ENCODE measurements at places on chromosomes 7 and 10.

- DNase-seq: peak; percentile 18
These were observed 37.7 kb downstream of the CFAP58 start for GRCh38 chr10:104391150-104391968.

DNA sequence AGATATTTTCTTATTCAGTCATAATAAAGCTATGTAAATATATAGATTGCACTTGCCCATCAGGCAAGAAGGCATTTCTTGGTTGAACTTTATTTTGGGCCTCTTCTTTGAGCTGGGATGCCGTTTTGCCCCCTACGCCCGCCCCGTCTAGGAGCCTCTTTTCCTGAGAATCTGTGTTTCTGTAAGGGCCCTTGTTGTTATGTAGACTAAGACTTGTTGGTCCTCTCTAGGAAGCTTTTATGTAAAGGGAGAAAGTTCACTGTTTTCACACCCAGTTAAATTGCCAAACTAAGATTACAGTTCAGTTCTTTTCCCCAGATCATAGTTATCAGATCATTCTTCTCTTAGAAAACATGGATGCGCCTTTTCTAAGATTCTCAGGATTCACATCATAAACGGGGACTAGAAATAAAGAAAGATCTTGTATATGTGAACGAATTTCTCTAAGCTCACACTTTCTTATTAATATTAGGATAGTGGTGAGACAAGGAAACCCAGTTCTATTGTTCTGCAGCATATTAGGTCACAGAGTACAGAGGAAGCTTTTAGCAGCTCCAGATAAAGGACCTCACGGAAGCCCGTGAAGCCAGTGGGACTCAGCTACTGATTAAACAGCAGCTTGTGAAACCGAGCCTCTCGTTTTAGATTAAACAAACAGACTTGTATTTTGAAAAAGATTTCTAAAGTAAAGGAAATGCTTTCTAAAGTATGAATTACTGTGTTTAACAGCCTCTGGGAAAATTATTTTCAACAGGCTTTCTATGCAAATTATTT lies 3.8 kb downstream of the LMTK2 start:
- no peak for DNase-seq

DNA sequence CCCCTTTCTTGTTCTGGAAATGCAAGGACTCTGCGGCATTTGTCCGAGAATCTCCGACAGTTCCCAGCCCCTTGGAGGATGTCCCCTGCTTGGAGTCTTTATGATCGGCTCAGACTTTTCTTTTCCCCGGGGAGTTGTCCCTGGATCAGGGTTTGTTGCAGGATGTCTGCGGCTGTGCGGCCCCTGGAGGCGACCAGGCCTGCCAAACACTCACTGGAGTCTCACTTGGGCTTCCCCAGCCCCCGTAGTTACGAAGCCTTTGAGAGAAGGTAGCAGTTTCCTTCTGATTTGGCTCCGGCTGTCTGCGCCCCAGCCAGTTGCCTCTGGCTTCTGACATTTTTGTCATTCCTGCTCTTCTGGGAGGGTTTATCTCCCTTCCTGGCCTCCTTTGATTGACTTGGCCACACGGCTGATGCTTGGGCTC lies 16.1 kb downstream of the COL26A1 start:
- DNase-seq: no peak

DNA sequence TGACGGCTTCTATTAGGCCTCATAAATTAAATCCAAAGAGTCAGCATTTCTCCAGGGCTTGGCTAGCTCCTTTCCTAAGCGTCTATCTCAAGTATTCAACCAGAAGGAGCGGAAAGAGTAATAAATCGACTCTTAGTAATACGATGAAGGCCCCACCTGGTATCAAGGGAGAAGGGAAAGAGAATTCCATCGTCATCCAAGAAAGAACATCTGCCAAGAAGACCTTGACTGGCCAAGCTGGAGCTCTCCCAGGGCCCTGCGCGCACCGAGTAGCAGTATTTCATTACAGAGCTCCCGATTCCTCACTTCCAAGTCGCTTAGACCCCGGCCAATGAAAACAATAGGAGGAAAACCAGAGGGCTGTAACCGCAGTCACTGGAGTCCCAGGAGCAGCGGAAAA lies 178.0 kb upstream of the FRMD4A start:
- no peak for DNase-seq

- no peak for DNase-seq
These were observed 195.5 kb upstream of the HPS1 start for GRCh38 chr10:98642281-98642680.

DNA sequence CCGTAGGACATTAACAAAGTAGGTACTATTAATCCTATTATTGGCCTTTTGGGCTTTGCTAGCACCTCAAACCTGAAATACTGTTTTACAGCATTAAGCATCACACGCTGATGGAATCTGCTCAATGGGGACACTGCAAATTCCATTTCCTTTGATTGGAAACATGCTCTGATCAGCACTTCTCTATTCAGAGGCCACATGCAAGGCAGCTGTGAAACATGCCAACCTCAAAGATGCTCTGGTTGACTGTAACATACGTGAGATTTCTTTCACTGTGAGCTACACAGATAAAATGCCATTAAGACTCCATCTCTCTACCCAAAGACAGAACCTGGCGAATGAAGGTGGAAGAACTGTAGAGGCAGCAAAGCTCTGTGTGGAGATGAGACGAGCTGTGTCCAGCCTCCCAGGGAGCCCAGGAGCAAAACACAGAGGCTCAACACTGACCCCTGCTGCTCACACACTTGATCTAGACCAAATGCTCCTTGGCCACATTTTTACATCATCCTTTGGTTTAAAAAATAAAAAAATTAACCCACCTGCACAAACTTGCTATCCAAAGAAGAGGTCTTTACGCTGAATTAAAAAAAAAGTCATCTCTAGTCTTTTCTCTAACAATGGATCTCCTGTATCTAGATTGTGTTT lies 8.0 kb downstream of the RSU1 start:
- peak; percentile 45 for DNase-seq

DNA sequence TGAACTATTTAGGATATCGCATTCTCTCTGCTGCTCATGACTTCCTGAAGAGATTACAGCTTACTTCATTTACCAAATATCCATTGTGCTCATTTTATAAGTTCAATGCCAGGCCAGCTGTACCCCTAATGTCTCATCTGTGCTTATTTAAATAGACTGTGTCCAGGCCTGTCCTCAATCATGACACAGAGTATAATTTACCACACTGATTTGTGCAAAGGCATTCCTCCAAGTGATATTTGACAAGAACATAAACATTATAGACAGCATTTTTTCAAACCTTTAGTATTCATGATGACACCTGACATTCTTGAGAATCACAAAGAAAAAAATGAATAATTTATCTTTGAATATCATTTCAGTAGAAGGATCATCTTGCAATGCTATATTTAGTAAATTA lies 260.1 kb upstream of the SEMA3D start:
- DNase-seq: no peak

DNA sequence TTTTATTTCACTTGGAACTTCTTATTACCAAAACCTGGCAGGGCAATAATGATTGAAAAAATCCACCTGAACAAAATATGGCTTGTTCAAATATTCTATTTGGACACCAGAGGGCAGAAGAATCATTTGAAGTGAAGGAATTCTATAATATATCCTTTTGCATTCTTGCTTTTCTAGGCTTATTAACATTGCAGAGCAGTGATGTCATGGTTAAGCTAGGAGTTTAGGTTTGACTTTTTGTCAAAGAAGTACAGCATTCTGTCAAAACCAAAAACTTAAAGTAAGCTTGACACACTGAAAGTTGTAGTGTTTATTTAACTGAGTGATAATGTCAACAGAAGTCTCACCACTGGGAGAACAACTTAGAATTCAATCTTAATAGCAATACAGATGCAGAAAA lies 156.0 kb downstream of the SEMA3D start:
- peak; percentile 21 for DNase-seq

GRCh38 chr7:159046300-159046699 lies 98.4 kb downstream of the VIPR2 start:
- no peak for DNase-seq

DNA sequence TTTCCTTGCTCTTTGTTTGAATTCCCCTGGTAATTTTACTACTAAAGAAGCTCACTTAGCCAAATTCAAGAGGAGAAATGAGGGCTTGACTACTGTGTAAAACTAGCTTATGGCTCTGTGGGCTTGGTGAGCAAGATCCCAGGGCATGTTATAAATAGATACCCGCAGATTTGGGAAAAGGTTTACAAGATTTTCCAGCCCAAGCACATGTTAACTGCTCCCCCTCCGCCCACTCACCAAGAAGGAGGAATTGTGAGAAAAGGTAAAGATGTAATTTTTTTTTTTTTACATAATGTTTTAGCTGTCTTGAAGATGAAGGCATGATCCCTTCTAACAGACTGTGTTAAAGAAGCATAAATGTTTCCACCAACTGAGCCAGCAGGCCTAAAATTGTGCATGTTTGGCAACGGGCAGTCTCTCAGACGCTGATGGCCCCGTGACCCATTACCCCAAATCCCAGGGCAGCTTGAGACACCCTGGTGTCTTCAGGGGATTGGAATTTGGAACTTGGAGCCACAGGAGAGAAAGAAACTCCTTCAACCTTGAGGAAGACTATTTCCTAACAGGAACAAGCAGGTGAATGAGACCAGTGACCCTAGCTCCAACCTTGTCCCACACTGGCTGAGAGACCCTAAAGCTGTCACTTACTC lies 429.8 kb upstream of the CELF2 start:
- no peak for DNase-seq

DNA sequence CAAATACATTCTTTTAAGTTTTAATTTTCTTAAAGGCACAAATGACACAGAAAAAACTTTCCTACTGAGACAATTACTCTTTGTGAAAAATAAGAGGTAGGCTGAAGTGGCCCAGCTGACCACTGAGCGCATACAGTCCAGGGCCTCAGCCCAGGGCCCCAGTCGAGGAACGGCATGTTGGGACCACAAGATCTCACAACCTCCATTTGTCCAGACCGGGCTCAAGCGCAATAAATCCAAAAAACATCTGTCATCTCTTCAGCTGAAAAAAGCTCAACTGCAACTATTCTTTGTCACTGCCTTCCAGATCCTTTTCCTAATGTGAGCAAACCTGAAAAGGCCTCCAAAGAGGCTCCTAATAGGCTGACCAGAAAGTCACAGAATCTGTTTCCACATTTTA lies 165.8 kb downstream of the SRPK2 start:
- DNase-seq: no peak

GRCh38 chr7:102153599-102153946 lies 133.1 kb upstream of the SH2B2 start:
- DNase-seq: no peak

- DNase-seq: no peak
These were observed 642.5 kb upstream of the KCND2 start for GRCh38 chr7:119630406-119630969.
